ENCODE measurements at places on chromosomes 1 and 21. TPM values are rescaled to one million over a fixed set of nuclear protein-coding genes. Genes with fewer than 3 reads are reported as not detected.

- no peaks in the 10 kb centered on the region for H3K4me1 ChIP-seq
- H3K4me3 ChIP-seq: no peak overlapping the region
- no peak overlapping the region for H3K27ac ChIP-seq
- H3K27me3 ChIP-seq: no peaks in the 10 kb centered on the region
Measured at GRCh38 chr1:19202396-19202795, 7.7 kb downstream of the UBR4 start.

The RHBG gene
- 1.2 TPM for polyA plus RNA-seq

The SPRR2E gene
- polyA plus RNA-seq: not detected

The KPRP gene
- polyA plus RNA-seq: not detected
